ENCODE measurements at places on chromosomes 11 and 22. TPM values are rescaled to one million over a fixed set of nuclear protein-coding genes. Genes with fewer than 3 reads are reported as not detected.
A peak's percentile ranks its signal among the peaks of the same experiment; 100 is the strongest.

Gene FAM227A
- total RNA-seq = 0.34 TPM

GRCh38 chr11:116930586-116930985 is 93.2 kb upstream of the APOA1 start:
- DNase-seq = no peak

Gene TMPRSS6
- 26.8 TPM for total RNA-seq

DNA sequence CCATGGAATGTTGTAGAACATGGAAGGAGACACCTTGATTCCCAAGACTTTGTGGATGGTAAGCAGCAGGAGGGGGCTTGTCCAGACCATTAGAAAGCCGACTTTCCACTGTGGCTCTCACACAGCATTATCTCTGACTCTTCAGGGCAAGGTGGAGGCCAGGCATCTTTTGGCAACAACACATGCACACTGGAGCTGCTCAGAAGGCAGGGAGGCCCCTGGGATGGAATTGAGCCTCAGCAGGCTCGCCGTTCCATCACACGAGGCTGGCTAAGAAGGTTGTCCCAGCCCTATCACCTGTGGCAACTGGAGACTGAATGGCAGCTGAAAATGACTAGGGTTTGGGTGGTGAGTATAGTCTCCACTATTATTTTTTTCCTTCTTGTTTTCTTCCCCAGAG is 76.3 kb upstream of the TMEM45B start:
- DNase-seq = no peak

DNA sequence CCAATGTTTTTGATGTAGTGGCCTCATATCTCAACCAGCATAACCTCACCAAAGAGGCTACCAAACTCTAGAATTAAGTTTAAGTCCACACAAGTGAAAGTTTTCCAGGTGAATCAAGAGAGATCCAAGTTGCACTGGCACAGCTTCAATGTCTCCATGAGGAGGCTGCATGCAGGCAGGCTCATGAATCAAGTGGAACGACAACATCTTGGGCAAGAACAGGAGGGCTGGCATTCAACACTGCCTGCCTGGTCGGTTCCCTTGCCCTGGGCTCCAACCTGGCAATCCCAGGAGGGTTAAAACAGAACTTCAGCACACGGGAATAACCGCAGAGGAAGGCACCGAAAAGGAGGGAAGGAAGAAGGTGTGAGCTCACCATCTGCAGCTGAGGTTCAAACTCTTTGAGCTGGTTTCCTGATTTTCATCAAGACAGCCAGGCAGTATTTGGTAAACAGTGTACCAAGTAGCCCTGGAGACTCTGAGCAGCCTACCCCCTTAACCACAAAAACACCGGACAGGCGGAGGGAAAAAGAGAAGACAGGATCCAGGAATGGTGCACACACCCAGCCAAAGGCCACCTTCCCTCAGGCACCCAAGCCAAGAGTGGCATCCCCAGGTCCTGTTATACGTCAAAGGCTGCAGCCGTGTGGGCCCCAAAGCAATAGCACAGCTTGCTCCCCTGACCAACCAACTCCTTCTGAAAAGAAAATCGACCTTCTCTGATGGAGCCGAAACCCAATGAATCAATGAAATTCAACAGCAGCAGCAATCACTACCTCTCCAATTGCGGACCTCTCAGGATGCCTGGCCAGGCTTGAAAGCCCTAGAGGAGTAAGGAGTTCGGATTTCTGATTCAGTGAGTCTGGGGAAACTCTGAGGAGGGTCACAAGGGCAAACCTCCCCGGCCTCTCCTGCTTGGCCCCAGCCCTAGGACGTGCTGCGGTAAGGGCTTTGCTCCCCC is 1.3 kb downstream of the PACSIN2 start:
- DNase-seq = peak; percentile 19

DNA sequence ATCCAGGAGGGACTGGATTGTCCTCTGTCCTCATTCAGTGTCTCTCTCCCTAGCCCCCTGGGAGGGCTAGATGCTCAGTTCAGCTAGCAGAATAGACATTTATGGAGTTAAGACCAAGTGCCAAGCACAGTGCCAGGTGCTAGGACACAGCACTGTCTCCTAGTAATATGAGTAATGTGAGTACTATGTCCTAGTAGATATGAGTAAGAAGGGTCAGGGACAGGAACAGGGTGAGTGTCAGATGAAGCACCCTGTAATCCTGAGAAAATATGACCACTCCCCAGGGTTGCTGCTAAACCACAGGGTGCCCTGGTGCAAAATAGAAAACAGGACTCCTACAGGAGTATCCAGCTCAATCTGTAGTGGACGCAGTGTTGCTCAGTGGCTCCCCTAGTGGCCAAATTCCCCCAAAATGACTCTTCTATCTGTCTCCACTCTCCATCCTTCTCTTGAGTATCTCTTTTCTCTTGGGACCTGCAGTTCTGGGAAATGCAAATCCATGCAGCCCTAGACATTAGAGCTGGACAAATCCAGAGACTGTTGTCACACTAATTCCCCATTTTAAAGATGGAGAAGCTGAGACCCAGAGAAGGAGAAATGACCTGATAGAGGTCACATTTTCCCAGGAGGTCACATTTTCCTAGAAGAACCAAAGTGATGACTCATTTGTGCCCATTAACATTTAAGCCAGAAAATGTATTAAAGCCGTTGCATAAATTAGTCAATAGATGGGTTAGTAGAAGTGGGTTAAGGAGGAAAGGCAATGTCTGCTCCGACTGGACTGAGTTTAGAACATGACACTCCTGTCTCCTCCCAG is 214.3 kb downstream of the NXPE2 start:
- DNase-seq = peak; percentile 3

GRCh38 chr22:31615491-31615860 is 46.5 kb downstream of the PISD start:
- DNase-seq = no peak

DNA sequence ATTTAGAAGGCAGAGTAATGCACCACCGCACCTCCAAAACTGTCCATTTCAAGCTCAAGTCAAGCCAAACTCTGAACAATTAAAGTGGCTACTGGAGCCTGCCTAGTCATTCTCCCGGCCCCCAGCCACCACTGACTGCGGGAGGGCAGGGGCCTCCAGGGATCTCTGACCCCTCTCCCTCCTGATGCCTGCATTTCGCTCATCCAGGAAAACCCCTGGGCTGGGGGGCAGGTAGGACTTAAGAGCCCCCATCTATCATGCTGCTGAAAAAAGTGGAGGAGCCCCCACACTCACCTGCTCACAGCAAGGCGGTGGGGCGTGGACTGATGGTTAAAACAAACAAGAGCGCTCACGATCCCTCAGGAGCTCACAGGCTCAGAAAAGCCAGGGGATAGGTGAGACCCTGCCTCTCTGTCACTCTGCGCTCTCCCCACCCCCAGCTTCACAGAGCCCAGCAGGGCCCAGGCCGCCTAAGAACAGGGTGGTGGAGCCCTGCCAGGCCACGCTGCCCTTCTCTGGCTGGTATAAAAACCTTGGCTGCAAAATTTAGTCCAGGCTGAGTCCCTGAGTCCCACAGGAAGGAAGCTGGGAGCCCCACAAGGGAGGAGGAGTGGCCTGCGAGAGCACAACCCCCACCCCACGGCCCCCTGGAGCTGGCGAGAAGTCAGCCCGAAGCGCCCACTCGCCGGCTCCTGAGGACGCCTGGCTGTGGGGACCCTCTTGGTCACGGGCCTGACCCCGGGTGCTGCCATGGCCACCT is 21.0 kb upstream of the MOB2 start:
- DNase-seq = no peak

Gene C11orf87
- not detected for total RNA-seq

GRCh38 chr11:126181939-126182730 is 29.3 kb downstream of the RPUSD4 start:
- no peak for DNase-seq

DNA sequence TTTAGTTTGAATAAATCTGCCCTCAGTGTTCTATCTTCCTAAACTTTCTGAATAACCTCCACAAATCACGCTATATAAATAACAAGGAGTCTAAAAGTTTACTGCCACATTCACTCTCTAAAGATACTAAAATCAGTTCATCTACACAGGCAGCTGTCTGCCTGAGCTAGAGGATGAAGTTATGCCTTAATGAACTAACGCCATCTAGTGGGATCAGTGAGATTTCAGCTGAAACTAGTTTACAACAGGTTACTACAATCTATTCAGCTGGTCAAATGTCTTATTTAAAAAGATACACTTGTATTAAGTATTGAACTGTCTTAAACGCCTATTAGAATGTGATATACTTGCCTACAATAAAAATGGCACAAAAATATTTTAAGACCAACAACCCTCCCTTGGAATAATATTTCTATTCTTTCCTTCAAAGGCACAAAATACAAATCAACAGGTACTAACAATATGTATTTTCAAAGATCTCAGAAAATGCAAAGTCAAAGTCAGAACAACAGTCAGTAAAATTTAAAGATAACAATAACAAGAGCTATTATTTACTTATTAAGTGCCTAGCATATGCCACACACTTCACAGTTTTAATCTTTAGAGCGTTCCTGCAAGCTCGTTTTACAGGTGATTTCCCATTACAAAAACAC is 84.1 kb downstream of the LARGE2 start:
- DNase-seq = peak; percentile 15

DNA sequence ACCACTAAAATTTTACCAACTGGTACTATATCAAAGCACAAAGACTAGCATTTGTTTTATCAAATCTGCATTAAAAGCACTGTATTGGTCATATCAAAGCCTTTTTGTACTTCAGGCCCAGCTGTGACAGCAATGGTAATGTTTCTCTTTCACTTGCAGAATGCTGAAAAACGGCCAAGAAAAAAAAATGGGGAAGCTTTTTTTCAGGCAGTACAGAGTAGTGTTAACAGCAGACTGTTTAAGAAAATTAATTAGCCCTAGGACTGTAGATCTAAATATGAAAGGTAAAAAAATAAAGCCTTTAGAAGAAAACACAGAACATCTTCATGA is 33.3 kb downstream of the DENND5A start:
- DNase-seq = no peak

- no peak for DNase-seq
Observed at GRCh38 chr11:13341026-13341425, 63.4 kb downstream of the BMAL1 start.

Gene SMC1B
- 3.2 TPM for total RNA-seq

DNA sequence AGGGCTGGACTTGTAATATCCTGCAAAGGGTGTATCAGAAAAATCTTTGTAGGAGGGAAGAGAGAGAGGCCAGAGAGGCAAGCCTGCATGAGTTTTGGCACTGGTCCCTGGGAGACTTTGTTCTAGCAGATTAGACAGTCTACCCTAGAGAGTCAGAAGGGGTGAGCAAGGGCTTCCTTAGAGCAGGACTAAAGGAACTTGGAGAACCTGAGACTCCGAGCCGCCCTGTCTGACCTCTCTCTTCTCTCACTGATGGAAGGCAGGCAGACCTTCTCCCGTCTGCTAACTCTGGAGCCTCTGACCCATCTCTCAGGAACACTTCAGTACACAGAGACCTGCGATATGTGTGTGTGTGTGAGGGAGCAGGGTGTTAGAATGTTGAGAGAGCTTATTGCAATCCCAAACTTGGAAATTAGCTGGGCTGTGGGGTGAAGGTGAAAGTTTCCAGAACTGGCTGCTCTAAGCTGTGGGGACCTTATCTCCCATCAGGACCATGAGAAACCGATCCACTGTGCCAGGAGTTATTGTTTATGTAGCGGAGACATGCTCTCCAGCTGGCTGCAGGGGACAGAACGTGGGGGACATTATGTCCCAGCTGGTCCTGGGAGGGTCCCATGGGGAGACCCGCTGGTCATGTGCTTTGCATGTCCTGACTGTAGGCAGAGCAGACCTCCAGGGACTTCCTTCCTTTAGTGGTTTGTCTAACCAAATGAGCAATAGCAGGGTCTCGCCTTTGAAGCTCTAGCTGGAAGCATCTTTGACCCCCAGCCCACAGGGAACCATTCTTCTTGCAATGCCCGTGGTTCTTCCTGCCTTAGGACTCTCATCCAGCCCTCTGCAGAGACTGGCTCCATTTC is 51.1 kb downstream of the TIMP3 start:
- DNase-seq = no peak

GRCh38 chr22:23070418-23071229 is at the start of gene GNAZ:
TSS of gene GNAZ (plus strand) at chr22:23070519. CDS start at chr22:23095696, 25,177 bp downstream.
- DNase-seq = no peak

Gene MTFP1
- total RNA-seq = 61.1 TPM

- DNase-seq = no peak
Observed at GRCh38 chr11:1291295-1292017, 18.0 kb downstream of the TOLLIP start.

- DNase-seq = no peak
Observed at GRCh38 chr22:30015846-30016245, 64.4 kb upstream of the HORMAD2 start.

DNA sequence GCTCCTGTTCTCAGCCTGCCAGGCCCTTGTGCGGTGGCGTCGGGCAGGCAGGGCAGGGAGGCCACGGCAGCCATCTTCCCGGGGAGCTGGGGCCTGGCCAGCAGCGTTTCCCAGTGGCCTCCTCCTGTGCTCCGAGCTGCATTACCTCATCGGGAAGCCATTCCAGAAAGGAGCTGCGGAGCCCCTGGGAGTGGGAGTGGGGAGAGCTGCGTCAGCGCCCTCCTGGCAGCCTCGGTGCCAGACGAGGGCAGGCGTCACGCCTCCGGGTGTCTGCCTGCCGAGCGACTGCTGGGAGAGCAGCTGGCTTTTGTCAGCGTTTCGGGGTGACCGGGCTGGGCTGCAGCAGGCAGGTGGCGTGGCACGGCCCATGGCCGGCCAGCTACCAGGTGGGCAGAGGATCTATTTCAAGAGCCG is 30.9 kb upstream of the WNT7B start:
- DNase-seq = no peak

DNA sequence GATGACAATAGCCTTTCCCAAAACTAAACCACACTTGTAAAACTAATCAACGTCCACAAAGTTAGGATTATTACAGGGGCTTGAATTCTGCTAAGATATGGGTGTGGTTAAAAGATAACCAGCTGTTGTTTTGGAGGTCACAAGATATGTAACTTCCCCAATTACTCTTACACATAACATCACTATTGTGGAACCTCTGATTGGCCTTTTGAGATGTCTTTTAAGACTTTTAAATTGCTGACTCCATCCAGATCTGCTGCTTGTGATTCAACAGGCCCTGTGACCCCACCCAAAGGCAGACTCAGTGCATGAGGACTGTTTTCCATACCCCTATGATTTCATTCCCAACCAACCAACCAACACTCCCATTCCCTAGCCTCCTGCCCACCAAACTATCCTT is 893.9 kb downstream of the OPCML start:
- no peak for DNase-seq

DNA sequence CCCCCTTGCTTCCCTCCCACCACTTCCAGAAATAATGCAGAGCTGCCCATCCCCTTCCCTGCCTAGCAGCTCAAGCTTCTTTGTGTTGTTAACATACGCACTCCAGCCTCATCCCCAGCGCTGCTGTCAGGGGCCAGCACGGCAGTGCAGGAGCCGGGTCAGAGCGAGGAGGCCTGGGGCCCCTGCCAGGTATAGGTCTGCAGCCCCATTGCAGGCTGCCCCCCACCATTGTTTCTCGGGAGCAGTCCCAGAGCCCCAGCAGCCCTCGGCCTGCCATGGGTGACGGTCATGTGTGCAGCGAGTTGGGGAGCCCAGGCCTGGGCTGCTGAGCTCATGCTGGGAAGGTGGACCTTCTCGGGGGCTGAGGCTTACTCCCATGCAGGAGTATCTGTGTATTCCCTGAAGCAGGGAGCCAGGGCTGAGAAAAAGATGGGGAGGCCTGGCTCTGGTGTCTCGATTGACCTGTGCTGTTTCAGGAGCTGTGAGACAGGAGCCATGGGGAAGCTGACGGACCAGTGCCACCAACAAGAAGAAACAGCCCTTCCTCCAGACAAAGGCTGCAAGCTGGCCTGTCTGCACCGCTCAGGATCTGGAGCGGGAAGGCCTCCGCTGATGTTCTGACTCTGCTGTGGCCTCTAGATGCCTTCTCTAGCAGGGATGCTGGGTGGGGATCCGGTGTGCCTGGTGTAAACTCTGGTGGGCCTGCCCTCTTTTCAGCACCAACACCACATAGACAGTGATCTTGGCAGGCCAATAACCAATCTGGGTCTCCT is 220.5 kb upstream of the B3GAT1 start:
- no peak for DNase-seq

Gene POLD4
- total RNA-seq = 68.5 TPM

Measured in activated T-cell treated with anti-CD3 and anti-CD28 coated beads, Interleukin-2, amount 50 U/mL, for 72 hours (primary cell).